ENCODE measurements at places on chromosomes 2 and 18.

- peak; percentile 51 for DNase-seq
These were observed 46.1 kb upstream of the SH3BP4 start for GRCh38 chr2:234905547-234906265.

DNA sequence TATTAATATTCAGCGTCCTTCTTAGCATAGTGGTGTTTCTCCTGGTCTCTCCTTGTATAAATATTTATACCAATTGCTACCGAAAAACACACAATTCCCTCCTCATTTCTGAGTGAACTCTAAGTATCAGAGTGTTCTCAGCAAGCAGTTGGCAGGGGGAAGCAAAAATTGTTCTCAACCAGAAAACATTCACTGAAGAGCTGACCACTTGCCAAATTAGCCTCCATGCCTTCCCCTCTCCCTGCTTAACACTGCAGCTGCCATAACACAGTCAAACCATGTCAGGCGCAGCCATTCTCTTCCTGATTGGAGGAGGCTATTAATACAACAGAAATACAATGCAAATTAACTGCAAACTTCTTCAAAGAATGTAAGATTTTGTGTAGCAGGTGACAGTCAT lies 105.0 kb downstream of the COL6A3 start:
- no peak for DNase-seq

- DNase-seq, result no peak
These were observed 77.8 kb downstream of the GALNT14 start for GRCh38 chr2:31060397-31060796.

DNA sequence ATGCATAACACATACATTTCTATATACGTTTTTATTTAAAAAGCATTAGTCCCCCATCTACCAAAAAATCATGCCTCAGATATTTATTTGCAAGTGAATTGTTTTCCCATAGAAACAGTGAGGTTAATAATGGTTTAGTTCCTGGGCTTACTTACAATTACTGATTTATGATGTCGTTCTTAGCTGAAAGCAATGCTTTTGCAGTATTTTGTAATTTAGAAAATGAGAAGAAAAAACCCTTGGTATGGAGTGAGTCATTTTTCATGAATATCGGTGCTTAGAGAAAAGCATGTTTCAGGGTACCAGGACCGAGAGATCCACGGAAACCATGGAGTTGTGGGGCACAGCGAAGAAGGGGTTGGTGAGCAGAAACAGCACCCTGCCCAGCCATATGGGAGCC lies 12.0 kb upstream of the CDK15 start:
- DNase-seq, result peak; percentile 71

GRCh38 chr2:95384854-95385569 lies 17.5 kb upstream of the FAHD2A start:
- DNase-seq, result no peak

DNA sequence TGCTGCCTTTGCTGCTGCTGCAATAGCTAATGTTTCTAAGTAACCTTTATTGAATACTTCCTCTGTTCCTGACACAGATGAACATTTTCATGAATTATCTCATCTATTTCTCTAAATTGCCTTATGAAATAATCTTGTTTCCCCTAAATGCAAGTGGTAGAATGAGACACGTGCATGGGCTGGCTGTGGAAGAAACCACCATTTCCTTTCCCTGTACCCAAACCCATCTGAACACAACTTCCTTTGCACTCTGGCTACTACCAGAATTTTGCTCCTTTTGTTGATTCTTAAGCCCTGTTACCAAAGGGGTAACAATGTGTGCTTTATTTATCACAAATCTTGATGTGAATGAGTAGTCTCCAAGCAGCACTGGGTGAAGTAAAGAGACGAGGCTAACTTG lies 29.2 kb downstream of the AKAIN1 start:
- no peak for DNase-seq

- DNase-seq, result no peak
These were observed 2.6 kb downstream of the DPYSL5 start for GRCh38 chr2:26850505-26850904.

- peak; percentile 49 for DNase-seq
These were observed 382.1 kb downstream of the ZEB2 start for GRCh38 chr2:144137705-144138428.

All from fibroblast of skin of right biceps (primary cell).